ENCODE measurements at places on chromosomes 1 and 21.
A peak's percentile ranks its signal among the peaks of the same experiment; 100 is the strongest.

GRCh38 chr1:176338877-176339276 is 124.1 kb upstream of the PAPPA2 start:
- no peak for DNase-seq

DNA sequence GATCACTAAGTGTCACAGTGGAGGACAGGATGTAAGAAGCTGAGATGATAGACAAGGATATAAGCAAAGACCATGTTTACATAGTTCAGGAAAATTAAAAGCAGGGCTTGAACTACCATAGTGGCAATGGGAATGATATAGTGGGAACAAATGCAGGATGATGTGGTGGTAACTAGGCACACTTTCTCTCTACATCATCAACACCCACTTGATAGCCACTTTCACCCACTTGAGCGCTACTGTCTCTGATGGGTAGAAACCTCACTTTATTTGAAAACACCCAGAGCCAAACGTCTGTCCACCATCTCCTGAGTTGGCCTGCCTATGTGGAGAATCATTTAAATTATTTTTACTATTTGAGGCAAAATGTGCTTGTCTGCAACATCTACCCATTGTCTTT is 305.0 kb upstream of the ST6GALNAC5 start:
- no peak for DNase-seq

DNA sequence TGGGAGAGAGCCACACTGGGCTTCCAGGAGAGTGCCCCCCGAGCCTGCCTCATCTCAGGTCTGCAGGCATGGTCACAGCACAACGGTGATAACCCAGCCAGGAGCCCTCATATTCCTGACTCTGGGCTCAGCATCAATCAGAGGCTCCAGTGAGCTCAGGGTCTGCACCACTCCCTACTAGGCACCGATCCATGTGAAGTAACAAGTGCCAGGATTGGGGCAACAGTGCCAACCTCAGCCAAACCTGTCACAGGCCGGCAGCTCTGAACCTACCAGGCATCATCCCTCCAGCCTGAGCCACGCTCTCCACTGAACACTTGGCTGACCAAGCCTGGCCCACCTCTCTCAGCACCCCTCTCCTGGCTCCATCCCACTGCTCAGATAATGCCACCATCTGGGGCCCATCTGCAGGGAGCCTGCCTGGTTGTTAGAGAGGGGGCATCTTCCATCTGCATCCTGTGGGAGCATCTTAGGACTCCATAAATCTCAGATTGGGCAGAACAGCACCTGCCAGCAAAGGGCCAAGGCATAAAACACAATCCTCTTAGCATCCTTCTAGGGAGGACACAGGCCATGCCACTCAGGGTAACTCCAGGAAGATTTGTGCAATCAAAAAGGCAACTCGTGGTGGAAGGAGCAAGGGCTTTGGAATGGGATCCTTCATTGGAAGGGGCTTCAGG is 213.7 kb upstream of the CSF3R start:
- DNase-seq = no peak

DNA sequence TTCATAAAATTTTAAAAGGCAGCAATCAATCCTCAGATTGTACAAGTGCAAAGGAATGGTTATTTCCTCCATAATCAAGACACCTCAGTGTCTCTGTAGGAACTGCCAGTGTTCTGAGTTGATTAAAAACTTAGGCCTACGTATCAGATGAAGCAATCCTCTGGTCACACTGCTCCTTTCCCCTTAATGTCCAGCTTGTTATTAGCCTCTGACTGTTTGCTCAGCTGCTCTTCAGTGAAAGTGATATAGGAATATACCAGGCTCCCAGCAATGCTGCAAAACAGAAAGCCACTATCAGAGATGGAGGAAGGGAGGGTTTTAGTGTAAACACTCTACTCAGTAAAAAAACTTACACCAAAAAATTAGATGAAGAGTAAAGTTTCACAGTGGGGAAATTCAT is 49.8 kb downstream of the SLC35D1 start:
- peak; percentile 18 for DNase-seq

DNA sequence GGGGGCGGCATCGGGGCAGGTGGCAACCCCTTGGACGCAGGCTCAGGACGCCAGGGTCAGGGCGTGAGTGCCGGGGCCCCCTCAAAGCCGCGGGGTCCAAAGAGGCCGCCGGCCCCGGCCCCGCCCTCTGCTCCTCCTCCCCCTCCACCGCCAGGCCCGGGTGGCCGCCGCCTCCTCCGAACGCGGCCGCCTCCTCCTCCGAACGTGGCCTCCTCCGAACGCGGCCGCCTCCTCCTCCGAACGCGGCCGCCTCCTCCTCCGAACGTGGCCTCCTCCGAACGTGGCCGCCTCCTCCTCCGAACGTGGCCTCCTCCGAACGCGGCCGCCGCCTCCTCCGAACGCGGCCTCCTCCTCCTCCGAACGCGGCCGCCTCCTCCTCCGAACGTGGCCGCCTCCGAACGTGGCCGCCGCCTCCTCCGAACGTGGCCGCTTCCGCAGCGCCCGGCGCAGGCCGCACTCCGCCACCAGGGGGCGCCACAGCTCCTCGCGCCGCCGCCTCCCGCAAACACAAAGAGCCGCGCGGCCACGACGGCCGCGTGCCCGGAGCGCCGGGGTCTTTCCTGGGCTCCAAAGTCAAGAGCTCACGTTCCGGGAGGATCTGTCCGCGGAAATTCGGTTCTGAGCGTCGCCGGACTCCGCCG is 19.3 kb upstream of the SAMD11 start:
- DNase-seq = peak; percentile 11

DNA sequence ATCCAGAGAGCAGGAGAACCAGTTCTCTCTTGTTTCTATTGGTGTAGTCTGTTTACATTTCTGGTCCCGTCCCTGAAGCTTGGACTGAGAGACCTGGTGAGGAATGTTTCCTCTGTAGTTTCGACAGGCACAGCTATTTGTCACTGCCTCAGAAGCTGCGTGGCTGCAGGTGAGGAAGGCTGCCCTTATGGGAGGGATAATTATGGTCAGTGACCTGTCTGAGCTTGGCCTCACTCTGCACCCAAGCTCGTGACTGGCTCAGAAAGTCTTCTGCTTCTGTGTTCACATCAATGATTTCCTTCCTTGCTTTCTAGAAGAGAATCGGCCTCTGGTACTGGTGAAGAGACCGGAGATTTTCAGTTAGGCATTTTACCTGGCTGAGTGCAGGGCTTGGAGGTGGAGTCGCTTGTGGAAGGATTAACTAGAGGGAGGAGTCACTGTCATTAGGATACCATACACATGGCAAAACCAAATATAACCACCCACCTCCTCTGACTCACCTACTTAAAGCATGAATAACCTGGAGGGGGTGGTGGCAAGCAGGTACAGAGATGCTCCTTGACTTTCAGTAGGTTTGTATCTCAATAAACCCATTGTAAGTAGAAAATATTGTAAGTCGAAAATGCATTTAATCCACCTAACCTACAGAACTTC is 19.9 kb upstream of the WDR26 start:
- no peak for DNase-seq

DNA sequence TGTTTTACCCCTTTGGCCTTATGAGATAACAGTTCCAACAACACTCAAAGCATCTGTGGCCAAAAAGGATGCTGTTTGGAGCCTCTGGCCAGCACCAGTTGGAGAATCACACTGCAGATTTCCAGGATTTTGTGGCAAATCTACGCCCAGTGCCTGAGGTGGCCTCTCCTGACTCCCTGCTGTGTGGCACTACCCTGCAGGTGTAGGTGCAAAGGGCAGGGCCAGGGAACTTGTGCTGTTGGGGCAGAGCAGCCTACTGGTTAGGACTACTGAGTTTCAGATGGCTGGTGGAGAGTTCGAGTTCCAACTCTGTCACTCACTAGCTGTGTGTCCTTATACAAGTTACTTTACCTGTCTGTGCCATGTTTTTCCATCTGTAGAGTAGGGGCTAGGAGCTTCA is 170.5 kb downstream of the PTPRU start:
- DNase-seq = no peak

GRCh38 chr1:55310505-55310971 is 95.4 kb upstream of the USP24 start:
- no peak for DNase-seq

- no peak for DNase-seq
Measured at GRCh38 chr1:200670242-200671118, 773 bp upstream of the DDX59 start.
